ENCODE measurements at places on chromosomes 11 and 22.

GRCh38 chr11:30873924-30874610 is 287.9 kb upstream of the MPPED2 start:
- DNase-seq: no peak

DNA sequence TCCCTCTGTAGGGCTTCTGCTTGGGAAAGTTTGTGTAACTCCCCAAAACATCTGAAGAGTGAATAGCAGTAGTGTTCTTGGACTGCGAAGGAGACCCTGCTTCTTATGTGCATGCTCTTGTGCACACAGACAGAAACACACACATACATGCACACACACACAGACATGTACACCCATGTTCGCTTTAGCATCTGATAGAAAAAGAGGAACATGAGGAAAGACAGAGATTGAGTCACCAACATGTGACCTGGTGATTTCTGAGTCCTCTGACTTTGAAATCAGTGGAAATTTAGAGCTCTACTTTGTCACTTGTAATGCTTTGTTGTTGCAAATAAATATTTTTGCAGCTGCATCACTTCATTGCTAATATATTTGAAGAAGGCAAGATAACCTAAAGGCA is 23.8 kb downstream of the CD44 start:
- DNase-seq: no peak

- DNase-seq: no peak
Measured at GRCh38 chr11:8196749-8197148, 27.9 kb upstream of the RIC3 start.

GRCh38 chr11:28621753-28622152 is 513.6 kb downstream of the METTL15 start:
- no peak for DNase-seq

GRCh38 chr11:58391879-58392278 is 14.8 kb downstream of the OR5B3 start:
- DNase-seq: no peak

- no peak for DNase-seq
Measured at GRCh38 chr11:14310679-14311078, 48.3 kb downstream of the RRAS2 start.

- no peak for DNase-seq
Measured at GRCh38 chr22:30284172-30284571, 5.1 kb downstream of the CASTOR1 start.

DNA sequence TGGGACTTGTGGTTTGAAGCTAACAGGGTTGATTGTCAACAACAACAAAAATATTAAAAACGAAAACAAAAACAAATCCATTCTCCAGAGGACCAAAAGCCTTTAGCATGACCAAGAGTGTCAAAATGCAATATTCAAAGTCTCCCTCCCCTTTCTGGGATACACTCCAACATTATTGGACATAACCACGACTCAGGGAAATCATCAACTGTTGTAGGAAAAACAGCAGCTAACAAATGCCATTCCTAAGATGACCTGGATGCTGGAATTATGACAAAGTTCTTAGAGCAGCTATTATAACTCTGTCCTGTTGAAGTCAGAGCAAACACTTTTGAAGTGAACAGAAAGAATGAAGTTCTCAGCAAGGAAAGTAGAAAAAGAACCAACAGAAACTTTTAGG is 143.0 kb downstream of the TMEM135 start:
- no peak for DNase-seq

DNA sequence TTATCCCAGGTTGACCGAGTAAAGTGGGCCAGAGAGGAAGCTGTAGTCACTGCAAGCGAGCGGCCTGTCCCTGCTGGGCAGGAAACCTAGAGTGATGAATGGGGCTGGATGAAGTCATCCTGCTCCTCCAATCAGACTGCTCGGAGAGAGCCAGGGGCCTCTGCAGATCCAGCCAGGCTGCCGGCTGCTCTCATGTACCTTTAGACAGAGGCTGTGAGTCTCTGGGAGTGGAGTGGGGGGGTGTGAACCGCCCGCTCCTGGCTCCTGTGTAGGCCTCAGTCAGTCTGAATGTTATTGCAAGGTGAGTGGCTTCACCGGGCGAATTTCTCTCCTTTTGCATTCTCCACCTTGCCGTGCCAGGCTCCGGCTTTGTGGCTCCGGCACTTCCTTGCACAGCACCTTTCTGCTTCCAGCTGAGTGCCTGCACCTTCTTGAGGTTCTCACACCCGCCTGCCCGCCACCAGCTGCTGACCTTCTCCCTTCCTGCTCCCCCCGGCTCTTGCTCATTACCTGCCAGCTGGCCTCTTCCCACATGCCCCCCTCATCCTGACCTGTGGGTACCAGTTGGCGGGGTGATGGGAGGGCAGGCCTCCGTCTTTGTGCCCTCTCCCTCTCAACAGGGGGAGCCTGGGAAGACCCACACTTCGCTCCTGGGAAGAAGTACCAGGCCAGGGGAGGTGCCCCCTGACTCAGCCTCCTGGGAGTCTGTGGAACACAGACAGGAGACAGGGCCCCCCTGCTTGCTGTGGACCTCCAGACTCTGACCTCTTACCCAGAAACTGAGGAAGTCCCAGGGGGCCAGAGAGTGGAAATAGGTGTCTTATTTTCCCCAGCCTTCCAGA is 79.9 kb downstream of the GRAMD1B start:
- DNase-seq: no peak

- no peak for DNase-seq
Measured at GRCh38 chr11:1221848-1222311, 986 bp upstream of the MUC5B start.

DNA sequence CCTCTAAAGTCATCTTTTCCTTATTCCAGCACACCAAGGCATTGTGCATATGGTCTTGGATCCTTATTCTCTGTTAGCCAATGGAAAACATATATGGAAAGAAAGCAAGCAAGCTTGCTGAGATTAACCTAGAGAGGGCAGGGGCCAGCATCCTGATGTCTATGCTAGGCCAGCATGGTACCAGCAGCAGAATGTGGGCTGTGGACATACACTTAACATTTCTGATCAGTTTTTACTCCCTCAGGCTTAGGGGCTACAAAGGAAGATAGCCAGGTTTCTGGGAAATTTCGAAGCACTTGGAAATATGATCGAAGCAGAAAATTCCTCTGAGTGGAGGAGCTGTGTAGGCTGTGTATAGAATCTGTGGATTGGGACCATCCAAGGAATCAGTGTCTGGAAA is 67.0 kb downstream of the ST3GAL4 start:
- no peak for DNase-seq

DNA sequence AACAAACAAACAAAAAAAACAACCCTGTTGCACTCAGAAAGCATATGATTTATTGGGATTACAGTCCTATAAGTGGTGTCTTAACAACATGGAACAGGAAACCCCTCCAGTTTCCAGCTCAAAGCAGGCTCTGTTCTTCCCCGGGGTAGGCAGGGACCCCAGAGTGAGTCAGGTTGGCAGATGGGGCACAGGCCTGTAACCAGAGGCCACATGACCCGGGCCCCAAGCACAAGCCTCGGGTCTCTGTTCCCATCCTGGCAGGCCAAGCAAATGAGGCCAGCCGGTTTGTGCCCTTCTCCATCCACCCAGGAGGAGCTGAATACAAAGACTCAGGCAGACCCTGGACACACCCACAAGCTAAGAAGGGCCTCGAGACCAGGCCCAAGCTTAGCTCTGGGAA is 75.8 kb downstream of the NAT10 start:
- DNase-seq: no peak

DNA sequence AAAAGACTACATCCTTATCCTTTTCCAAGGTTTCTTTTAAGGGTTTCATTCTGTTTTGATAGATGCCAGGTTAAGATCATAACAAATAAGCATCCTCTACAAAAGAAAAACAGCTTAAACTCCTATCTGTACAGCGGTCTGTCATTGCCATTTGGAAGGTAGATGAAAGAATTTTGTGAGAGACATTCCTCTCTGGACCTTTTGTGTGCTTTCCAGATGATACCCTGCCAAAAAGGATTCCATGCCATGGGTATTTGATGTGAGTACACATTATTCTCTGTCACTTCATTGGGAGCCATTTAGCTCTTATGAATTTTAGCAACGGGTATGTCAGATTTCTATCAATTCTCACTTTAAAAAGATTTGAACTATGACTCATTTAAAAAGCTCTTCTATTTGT is 153.7 kb downstream of the GRIA4 start:
- DNase-seq: no peak

GRCh38 chr11:19279451-19279850 is 38.7 kb upstream of the E2F8 start:
- DNase-seq: no peak

DNA sequence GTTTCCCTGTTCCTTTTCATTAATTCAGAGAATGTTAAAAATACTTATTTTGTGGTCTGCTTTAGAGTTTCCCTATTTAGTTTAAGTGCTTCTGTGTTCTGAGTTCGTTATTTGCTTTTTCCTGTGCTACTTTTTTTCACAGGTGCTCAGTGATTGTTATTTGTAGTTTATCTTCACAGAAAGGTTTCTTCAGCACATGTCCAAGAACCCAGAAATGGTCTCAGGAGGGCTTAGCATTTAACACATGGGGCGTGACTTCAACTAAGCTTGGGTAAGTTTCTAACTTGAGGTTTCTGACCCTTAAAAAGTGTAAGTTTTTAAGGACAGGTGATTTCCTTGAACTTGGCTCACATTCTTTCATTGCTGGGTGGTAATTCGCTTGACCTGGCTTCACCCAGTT is 157.3 kb downstream of the AASDHPPT start:
- no peak for DNase-seq

- no peak for DNase-seq
Measured at GRCh38 chr11:133966921-133967598, 10.3 kb upstream of the IGSF9B start.

All from right renal cortex interstitium (tissue), 3 donors.